ENCODE measurements at places on chromosomes 12 and 14.

GRCh38 chr12:116037941-116038837 lies 239.3 kb downstream of the MED13L start:
- H3K27me3 ChIP-seq: no peaks in the 10 kb centered on the region
- no peak overlapping the region for H3K27ac ChIP-seq
- H3K4me3 ChIP-seq: no peak overlapping the region
- no peak for DNase-seq
- no peaks in the 10 kb centered on the region for H3K36me3 ChIP-seq

DNA sequence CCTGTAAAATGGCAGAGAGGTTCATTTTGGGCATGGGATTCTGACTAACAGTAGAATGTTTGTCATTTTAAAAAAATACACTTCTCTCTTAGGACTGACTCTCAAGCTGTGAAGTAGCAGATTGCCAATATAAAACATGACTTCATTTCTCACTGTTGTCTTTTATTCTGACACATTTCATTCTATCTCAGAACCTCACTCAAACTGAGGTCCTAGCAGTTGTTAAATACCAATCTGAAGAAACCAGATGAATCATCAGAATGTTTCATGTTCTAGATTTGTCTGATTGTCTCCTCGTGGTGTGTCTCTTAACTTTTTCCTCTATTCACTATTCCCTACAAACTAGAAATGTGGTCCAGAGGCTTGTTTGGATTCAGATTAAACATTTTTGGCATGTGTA lies 276.5 kb upstream of the NPAS3 start:
- H3K27me3 ChIP-seq: no peaks in the 10 kb centered on the region
- DNase-seq: no peak
- H3K27ac ChIP-seq: no peak overlapping the region
- H3K4me1 ChIP-seq: peaks cover 1% of the 10 kb centered on the region

DNA sequence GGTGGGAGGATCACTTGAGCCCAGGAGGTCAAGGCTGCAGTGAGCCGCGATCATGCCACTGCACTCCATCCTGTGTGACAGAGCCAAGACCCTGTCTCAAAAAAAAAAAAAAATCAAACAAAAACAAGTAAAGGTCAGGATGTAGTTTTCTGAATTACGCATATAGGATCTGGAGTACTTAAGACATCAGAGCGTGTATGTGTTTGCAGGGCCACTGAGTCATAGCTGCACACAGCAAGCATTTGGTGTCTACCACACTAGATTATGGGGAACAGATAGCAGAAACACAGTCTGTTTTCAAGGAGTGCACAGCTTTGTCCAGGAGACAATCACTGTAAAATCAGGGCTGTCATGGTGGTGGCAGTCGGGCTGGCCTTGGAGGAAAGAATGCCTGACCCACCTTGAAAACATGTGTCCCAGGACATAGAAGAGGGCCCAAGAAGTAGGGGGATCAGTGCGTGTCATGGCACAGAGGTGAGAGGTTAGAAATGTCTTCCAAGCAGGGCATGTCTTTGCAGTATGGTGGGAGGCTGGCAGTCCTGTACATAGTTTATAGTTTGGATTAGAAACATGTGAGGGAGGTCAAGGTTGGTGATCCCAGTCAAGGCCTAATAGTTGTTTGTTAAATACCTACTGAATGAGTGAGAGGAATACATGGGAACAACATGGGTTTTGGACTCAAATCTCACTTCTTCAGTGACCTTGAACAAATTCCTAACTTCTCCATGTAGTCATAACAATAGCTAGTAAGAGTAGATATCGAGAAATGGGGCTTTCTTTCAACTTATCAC lies 23.6 kb upstream of the C12orf71 start:
- H3K36me3 ChIP-seq: no peaks in the 10 kb centered on the region
- H3K27ac ChIP-seq: no peak overlapping the region
- H3K27me3 ChIP-seq: no peaks in the 10 kb centered on the region

- H3K4me3 ChIP-seq: no peak overlapping the region
- H3K27me3 ChIP-seq: no peaks in the 10 kb centered on the region
- H3K27ac ChIP-seq: no peak overlapping the region
- H3K4me1 ChIP-seq: no peaks in the 10 kb centered on the region
- DNase-seq: no peak
- H3K36me3 ChIP-seq: peaks cover 2% of the 10 kb centered on the region
These were observed 68.2 kb downstream of the USP15 start for GRCh38 chr12:62328296-62328921.

GRCh38 chr12:79274501-79275064 lies 410.0 kb downstream of the SYT1 start:
- no peaks in the 10 kb centered on the region for H3K36me3 ChIP-seq
- H3K27me3 ChIP-seq: no peaks in the 10 kb centered on the region
- DNase-seq: no peak
- no peak overlapping the region for H3K4me3 ChIP-seq
- H3K27ac ChIP-seq: no peak overlapping the region

GRCh38 chr12:95204141-95204866 lies 13.0 kb downstream of the FGD6 start:
- peak overlapping the region; percentile 74 for H3K27ac ChIP-seq
- peaks cover 70% of the 10 kb centered on the region for H3K4me1 ChIP-seq
- no peaks in the 10 kb centered on the region for H3K36me3 ChIP-seq
- H3K27me3 ChIP-seq: no peaks in the 10 kb centered on the region
- no peak for DNase-seq
- no peak overlapping the region for H3K4me3 ChIP-seq

- H3K27ac ChIP-seq: no peak overlapping the region
- DNase-seq: no peak
- no peaks in the 10 kb centered on the region for H3K36me3 ChIP-seq
- no peak overlapping the region for H3K4me3 ChIP-seq
These were observed 280.1 kb downstream of the VRK1 start for GRCh38 chr14:97077253-97077653.

GRCh38 chr12:132384916-132385774 lies 55.8 kb upstream of the GALNT9 start:
- DNase-seq: no peak
- H3K4me3 ChIP-seq: no peak overlapping the region
- no peaks in the 10 kb centered on the region for H3K4me1 ChIP-seq
- H3K27me3 ChIP-seq: peaks cover 35% of the 10 kb centered on the region
- no peak overlapping the region for H3K27ac ChIP-seq

GRCh38 chr12:97837401-97837800 lies 374.8 kb downstream of the RMST start:
- H3K36me3 ChIP-seq: no peaks in the 10 kb centered on the region
- H3K4me3 ChIP-seq: no peak overlapping the region
- H3K27ac ChIP-seq: peak overlapping the region; percentile 26
- no peaks in the 10 kb centered on the region for H3K4me1 ChIP-seq
- no peak for DNase-seq
- no peaks in the 10 kb centered on the region for H3K27me3 ChIP-seq

DNA sequence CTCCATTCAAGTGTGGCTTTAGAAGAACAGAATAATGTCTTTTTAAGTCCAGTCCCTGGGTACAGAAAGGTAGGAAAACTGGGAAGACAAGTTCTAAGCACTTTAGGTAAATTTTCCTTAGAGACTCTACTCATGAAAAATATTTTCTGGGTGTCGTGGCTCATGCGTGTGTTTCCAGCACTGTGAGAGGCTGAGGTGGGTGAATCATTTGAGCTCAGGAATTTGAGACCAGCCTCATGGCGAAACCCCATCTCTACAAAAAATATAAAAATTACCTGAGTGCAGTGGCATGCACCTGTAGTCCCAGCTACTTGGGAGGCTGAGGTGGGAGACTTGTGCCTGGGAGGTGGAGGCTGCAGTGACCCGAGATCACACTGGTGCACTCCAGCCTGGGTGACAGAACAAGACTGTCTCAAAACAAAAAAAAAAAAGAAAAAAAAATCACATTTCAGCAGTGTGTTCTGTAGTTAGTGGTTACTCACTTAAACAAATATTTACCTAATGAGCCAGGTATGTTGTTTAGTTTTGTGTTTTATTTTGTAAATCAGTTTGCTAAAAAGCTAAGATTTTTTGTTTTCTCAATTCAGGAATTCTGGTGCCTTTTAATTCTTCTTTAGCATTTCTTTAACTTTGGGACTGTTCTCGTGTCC lies 52.3 kb upstream of the RD3L start:
- no peaks in the 10 kb centered on the region for H3K4me1 ChIP-seq
- no peak overlapping the region for H3K4me3 ChIP-seq
- no peaks in the 10 kb centered on the region for H3K36me3 ChIP-seq
- DNase-seq: no peak
- H3K27ac ChIP-seq: no peak overlapping the region

GRCh38 chr12:114012744-114013431 lies 46.8 kb upstream of the RBM19 start:
- DNase-seq: no peak
- H3K27me3 ChIP-seq: no peaks in the 10 kb centered on the region
- no peak overlapping the region for H3K4me3 ChIP-seq
- H3K36me3 ChIP-seq: no peaks in the 10 kb centered on the region
- no peak overlapping the region for H3K27ac ChIP-seq

DNA sequence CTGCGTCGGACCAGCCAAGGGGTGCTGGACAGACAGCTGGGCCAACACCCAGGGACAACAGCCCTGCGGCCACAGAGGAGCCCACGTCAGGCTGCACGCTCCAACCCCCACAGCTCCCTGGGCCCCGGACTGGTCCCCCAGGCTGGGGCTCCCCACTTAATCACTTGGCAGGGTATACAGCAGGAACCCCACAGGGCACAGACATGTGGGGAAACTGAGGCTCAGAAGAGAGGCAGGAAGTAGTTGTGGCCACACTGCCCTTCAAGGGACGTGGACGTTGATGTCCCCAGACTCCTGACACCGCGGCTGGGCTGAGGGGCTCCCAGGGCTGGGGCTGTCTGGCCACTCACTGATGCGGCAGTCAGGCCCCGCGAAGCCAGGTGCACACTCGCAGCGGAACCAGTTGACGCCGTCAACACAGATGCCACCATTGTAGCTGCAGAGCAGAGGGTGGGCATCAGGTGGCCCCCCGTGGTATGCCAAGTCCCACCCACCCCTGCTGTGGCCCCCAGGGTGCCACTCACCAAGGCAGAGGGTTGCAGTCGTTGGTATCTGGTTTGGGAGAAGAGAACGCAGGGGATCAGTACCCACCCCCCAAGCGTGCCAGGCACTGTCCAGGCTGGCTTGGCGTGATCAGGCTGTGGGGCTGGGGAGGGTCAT lies 21.5 kb downstream of the JAG2 start:
- H3K27ac ChIP-seq: no peak overlapping the region
- no peak for DNase-seq
- H3K4me3 ChIP-seq: no peak overlapping the region
- H3K4me1 ChIP-seq: no peaks in the 10 kb centered on the region
- H3K27me3 ChIP-seq: no peaks in the 10 kb centered on the region
- H3K36me3 ChIP-seq: peaks cover 95% of the 10 kb centered on the region

- H3K27ac ChIP-seq: no peak overlapping the region
- no peaks in the 10 kb centered on the region for H3K27me3 ChIP-seq
- no peak for DNase-seq
- no peak overlapping the region for H3K4me3 ChIP-seq
- peaks cover 10% of the 10 kb centered on the region for H3K4me1 ChIP-seq
- H3K36me3 ChIP-seq: peaks cover 11% of the 10 kb centered on the region
These were observed 67.2 kb downstream of the AEBP2 start for GRCh38 chr12:19506497-19506896.

GRCh38 chr12:27578689-27579372 lies 54.8 kb downstream of the PPFIBP1 start:
- H3K4me3 ChIP-seq: no peak overlapping the region
- peaks cover 50% of the 10 kb centered on the region for H3K4me1 ChIP-seq

- H3K4me3 ChIP-seq: no peak overlapping the region
- H3K27ac ChIP-seq: no peak overlapping the region
- DNase-seq: peak; percentile 21
- no peaks in the 10 kb centered on the region for H3K36me3 ChIP-seq
- H3K27me3 ChIP-seq: no peaks in the 10 kb centered on the region
These were observed 47.6 kb upstream of the ZFP36L1 start for GRCh38 chr14:68840454-68840853.

DNA sequence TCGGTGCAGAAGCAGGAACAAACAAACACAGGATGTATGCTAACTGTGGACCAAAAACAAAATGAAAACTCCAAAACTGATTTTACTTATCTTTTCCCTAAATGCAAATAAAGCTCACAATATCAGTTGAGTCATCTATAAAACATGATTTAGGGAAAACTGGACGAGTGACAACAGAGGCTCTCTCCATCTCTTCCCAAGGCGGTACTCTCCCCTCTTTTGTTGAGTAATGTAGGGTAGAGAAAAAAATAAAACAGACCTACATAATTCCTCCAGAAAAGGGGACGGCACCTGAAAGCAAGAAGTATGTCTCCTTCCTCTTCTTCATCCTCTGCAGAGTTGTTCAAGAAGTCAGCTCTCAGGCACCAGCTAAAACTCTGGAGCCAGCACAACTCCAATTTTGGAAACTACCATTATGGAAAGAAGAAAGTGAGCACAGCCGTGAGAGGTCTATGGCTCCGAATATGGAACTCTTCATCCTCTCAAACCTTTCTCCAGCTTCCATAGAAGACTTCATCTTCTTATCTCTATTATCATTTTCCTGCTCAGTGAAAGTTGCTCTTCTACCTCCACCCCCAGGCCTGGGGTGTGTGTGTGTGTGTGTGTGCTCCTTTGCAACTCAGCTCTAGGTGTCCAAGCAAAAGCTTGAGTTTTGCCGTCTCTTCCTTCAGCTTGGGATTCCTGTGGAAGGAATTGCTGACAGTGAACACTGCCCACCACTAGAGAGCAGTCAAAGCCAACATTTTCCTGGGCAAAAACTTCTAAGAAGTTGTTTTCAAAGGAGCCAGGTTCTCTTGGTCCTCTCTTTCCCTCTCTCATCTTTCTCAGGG lies 155.4 kb downstream of the DIO2 start:
- no peak for DNase-seq
- peaks cover 6% of the 10 kb centered on the region for H3K4me1 ChIP-seq
- no peaks in the 10 kb centered on the region for H3K27me3 ChIP-seq
- no peak overlapping the region for H3K4me3 ChIP-seq
- no peak overlapping the region for H3K27ac ChIP-seq

- no peak for DNase-seq
- H3K36me3 ChIP-seq: no peaks in the 10 kb centered on the region
- no peak overlapping the region for H3K4me3 ChIP-seq
- peak overlapping the region; percentile 68 for H3K27ac ChIP-seq
These were observed 50.0 kb upstream of the GPATCH2L start for GRCh38 chr14:76101391-76102379.

DNA sequence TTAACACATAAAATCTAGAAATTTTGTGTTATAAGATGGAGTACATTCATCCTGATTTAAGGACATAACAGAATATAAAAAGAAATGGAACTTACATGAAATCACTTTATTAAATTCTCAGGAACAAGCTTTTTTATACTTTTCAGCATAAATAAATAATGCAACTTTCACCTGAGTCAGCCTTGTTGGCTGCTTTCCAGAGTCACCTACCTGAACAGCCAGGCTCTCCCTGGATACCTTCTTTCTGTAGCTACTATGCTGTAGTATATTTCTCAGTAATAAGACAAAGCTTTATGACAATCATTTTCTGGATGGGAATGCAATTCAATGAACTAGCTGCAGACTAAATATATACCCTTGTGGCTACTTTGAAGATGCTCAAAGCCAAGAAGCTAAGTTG lies 111.9 kb downstream of the NTS start:
- H3K4me1 ChIP-seq: no peaks in the 10 kb centered on the region
- H3K36me3 ChIP-seq: no peaks in the 10 kb centered on the region
- no peak overlapping the region for H3K27ac ChIP-seq
- no peak overlapping the region for H3K4me3 ChIP-seq
- no peak for DNase-seq

GRCh38 chr14:105486163-105486973 lies at the start of gene CRIP1:
TSS of gene CRIP1 (plus strand) at chr14:105486886. CDS start at chr14:105487260, 374 bp downstream.
- peaks cover 82% of the 10 kb centered on the region for H3K4me1 ChIP-seq
- H3K36me3 ChIP-seq: no peaks in the 10 kb centered on the region
- peak within 1 kb of the TSS; percentile 98 for H3K27ac ChIP-seq
- H3K27me3 ChIP-seq: no peaks in the 10 kb centered on the region
